ENCODE measurements at places on chromosomes 13 and 19.

DNA sequence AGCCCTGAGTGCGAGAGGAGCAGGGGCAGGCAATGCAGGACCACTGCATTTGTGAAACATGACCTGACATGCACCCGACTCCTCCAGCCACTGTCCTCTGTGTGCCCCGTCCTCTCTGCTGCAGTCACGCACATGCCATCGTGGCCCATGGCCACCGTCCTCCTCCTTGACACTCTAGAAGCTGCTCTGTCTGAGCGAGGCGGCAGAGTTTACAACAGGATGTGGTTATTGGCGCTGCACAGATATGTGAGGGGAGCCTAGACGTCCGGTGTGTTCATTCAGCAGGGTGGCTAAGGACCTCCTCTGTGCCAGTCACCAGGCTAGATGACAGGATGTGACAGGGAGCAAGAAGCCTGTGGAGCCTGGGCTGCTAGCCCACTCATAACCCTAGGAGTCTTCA is 277.8 kb downstream of the FOXO1 start:
- no peak for DNase-seq

DNA sequence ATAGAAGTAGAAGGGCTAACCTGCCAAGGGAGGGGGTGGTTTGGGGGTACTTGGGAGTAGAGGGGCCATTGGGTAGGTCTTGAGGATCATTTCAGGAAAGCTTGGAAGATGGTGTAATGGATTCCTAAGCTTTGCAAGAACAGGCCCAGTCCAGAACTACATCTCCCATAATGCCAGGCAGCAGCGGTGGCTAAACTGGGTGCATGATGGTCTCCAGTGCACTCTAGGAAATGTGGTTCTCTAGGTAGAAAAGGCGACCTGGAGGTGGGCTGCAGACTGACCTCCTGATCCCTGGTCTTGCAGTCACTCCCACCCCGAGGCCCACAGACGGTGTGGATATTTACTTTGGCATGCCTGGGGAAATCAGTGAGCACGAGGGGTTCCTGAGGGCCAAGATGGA is 3.8 kb downstream of the APLP1 start:
- DNase-seq, result no peak

- DNase-seq, result no peak
Measured at GRCh38 chr13:100476963-100477362, 111.6 kb downstream of the GGACT start.

GRCh38 chr19:14393329-14393728 is 12.1 kb downstream of the ADGRE5 start:
- no peak for DNase-seq

DNA sequence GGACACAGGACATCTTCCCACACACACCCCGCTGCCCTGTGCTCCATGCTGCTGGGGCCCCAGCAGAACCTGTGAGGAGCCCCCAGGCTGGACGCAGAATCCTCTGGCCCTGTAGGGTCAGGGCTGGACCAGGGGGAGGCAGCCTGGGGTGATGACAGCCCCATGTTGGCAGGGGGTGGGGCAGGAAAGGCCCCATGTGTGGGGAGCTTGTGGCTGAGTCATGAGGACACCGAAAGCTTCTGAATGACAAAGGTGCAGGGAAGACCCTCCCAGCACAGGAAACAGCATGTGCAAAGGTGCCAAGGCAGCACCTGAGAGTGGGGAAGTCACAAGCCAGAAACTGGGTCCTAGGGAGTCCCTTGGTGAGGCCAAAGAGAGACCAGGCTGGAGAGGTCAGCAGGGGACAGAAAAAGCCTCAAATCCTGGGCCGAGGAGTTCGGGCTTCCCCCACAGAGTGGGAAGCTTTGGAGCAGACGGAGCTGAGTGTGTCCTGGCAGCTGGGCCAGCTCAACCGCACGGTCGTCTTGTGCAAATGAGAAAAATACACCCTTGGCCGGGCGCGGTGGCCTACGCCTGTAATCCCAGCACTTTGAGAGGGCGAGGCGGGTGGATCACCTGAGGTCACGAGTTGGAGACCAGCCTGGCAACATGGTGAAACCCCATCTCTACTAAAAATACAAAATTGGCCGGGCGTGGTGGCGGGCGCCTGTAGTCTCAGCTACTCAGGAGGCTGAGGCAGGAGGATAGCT is 17.5 kb downstream of the ATP8B3 start:
- DNase-seq, result no peak

DNA sequence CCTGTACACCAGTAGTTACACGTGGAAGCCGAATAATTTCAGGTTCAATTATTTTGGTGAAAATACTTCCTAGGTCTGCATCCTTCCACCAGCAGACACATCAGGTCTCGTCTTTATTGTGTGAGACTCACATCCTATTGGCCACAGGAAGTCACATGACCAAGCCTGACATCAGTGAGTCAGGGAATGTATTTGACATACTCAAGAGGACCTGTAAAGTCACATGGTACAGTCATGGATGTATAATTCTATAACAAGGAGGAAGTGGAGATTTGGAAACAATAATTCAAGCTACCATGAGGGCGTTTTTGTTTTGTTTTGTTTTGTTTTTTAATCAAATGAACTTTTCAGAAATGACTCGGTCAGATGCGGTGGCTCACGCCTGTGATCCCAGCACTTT is 9.3 kb upstream of the HIF3A start:
- DNase-seq, result no peak

- DNase-seq, result no peak
Measured at GRCh38 chr13:20398459-20398858, 127.2 kb downstream of the CRYL1 start.

DNA sequence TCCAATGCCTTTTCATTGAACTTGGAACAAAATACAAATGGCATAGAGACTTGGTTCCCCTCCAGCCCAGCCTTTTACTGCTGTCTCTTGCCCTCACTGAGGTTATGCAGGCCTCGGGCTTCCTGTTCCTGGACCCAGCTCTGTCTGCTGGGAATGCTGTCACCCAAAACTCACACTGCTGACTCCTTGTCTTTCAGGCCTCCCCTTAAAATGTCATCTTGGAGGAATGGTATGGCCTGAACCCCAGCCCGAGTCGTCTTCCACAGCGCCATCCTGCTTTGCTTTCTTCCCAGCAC is 9.7 kb upstream of the ANKRD10 start:
- DNase-seq, result no peak

- DNase-seq, result peak; percentile 70
Measured at GRCh38 chr13:102580552-102581169, 16.1 kb upstream of the TPP2 start.

DNA sequence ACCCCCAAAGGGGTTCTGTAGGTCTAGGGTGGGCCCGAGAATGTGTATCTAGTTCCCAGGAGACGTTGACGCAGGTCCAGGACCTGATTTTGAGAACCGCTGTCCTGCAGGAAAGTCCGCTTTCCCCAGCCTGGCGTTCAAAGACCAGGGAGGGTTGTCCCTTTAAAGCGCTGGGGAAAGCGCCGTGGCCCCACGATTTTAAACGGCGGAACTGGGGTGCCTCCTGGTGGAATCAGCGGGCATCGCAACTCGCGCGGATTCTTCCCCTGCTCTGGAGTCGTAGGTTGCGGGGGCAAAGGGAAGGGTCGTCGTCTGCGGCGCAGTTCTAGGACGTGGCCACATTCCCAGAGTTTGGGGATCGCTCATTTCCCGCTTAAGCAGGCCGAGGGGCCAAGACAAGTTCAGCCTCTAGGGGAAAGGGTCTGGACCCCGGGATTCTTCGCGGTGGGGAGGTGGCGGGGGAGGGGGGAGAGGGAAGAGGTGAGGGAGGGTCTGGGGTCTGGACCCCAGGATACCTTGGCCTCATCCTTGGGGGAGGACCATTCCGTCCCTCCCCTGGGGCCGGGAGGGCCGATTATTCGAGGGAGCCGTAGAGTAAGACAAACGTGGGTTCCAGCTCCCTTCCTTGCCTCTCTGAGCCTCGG is 7.7 kb downstream of the PNMA8B start:
- peak; percentile 90 for DNase-seq

GRCh38 chr13:90416519-90416918 is 931.0 kb upstream of the MIR17HG start:
- peak; percentile 40 for DNase-seq

DNA sequence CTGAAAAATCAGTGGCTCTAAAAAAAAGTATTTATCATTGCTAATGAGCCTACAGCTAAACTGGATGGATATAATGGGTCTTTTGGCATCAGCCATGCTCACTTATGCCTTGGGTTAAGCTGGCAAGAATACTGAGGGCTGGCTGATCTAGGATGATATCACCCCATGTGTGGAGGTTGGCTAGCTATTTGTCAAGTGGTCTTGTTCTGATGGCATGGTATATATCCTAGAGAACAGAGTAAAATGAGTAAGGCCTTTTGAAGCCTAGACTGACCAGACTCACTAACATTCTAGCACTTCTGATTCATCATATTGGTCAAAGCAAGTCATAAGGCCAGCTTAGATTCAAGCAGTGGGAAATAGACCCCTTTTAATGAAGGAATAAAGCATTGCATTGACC is 383.0 kb downstream of the SLITRK1 start:
- DNase-seq, result no peak

DNA sequence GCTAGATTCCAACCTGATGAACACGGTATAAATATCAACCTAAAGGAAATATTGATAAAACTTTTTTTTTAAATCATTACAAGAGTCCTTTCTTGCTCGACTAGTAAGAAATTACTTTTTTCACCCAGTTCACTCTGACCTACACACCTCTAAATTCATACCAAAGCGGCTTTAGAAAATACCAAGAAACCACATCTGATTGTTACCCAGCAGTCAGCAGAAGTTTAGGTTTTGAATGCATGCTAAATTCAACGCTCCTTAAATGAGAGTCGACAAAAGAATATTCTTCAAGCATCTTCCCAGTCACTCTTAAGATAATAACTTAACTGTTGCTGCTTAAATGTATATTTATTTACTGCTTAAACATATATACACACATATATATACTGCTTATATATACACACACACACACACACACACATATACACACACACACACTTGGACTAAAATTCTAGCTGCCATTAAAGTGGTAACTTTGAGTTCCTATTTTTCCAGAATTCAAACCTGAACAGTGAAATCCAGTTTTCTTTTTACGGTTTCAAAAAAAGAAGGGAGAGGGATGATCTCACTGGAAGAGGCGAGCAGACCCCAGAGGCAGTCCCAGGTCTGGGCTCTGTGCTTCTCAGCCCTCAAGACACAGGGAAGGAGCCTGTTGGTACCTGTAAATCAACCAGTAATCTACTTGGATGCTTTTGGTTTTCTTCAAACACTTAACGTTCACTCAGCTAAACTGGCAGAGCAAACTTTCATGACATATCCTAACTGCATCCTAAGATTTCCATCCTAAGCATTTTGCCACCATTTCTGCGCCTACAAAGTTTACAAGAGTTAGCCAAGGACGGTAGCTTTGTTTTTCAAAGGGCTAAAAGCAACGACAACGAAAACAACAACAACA is 1.7 kb downstream of the STK24 start:
- no peak for DNase-seq

DNA sequence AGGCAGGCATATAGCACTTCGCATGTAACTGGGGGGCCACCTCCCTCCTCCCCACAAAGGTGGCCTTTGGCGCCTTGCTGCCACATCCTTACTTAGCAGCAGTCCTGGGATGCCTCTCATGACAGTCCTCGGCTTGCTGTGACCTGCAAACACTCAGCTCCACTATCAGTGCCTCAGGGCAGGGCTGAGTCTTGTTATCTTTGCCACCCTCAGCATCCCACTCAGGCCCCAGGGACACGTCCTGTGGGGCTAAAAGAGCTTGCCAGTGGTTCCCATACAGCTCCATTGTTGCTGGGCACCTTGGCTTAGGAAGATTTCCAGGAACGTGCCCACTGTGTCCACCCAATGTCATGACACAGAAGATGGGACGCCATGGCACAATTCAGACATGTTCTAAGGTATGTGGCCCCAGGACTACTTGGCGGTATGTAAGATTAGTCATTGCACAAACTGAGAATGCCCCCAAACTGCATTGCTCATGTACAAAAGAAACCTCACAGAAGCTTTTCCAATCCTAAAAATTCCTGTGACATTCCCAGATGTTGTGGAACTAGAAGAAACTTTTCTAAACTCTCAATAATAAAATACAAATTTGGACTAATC is 16.3 kb downstream of the DOCK9 start:
- DNase-seq, result peak; percentile 27

DNA sequence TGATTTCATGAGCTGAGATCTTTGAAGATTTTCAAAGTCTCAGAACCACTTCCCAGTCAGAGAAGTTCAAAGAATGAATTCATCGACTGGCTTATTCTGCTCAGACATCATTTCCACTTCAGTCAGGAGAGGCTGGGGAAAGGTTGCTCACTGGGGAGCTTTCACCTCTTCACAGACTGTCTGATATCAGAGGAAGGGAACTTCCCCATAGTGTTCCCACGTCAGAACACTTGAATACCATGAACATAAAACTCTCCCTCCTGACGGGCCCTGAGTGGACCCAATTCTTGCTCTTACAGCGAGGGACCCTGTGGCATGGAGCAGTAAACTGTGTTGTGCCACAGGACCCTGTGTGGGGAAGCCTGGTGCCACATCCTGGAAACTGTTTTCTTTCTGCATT is 492.6 kb downstream of the COG6 start:
- no peak for DNase-seq

- no peak for DNase-seq
Measured at GRCh38 chr13:19596960-19597361, 35.6 kb upstream of the TPTE2 start.

- no peak for DNase-seq
Measured at GRCh38 chr19:44576843-44577565, 36.4 kb upstream of the IGSF23 start.

GRCh38 chr13:112509190-112509589 is 78.8 kb downstream of the TUBGCP3 start:
- DNase-seq, result no peak

- no peak for DNase-seq
Measured at GRCh38 chr13:98220271-98220791, 43.3 kb upstream of the RNF113B start.

DNA sequence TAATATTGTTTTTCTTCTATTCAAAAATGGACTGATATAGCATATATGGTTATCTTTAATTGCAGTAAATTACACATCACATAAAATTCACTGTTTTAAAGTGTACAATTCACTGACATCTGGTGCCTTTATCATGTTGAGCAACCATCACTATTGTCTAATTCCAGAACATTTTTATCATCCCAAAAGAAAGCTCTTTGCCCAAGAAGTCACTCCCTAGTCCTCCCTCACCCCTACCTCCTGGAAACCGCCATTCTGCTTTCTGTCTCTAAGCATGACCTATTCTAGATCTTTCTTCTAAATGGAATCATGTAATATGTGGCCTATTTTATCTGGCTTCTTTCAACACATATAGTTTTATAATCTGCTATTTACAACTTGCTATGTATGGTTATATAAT is 525.6 kb downstream of the DCT start:
- no peak for DNase-seq

DNA sequence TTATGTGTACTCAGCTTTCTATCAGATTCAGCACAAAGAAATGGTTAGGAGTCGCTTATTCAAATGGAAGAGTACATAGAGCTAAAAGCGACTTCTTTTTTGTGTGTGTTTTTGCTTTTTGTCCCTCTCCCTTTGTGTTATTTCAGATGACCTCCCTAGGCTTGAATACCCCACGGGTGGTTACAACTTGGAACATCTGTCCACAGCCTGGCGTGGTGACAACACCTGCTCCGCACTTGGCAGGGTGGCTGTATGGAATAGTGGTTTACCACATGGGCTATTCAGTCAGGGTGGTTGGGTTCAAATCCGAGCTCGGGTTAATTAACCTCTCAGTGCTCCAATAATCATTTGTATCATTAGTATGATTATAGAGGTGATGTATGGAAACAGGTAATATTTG is 151.6 kb upstream of the FREM2 start:
- no peak for DNase-seq

GRCh38 chr13:62933809-62934208 is 1518.2 kb upstream of the PCDH20 start:
- no peak for DNase-seq

- no peak for DNase-seq
Measured at GRCh38 chr19:46896076-46896794, 35.4 kb downstream of the ARHGAP35 start.

GRCh38 chr19:44757057-44757734 is 8.7 kb downstream of the BCL3 start:
- DNase-seq, result no peak

Measured in AG20443 (cell line).